NCI-H2081 (cell line): ENCODE measurements at places on chromosomes 2 and 18.

DNA sequence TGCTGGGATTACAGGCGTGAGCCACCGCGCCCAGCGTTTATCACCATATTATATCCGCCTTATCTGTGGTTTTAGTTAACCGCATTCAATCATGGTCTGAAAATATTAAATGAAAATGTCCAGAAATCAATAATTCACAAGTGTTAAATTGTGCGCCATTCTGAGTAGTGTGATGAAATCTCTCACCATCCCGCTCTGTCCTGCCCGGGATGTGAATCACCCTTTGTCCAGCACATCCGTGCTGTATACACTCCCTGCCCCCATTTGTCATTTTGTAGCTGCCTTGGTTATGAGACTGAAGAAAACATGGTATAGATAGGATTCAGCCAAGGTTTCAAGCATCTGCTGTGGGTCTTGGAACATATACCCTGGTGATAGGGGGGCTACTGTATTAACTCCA, 70.7 kb downstream of the TIMM21 start:
- DNase-seq, result no peak

DNA sequence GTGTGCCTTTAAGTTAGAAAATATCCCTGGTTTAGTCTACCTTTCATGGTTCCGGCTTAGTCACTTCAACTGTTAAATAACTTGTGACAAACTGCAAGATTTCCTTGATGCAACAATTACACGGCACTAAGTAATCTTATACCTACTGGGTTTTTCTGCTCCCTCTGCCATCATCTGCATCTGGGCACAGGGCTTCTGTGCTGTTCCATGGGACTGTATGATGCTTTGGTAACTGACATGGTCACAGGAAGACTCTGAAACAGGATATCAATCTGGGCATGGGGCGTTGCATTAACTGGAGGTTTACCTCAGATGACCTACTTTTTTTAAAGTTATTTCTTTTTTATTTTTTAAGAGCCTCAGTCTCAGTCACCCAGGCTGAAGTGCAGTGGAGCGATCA, 365.4 kb downstream of the SS18 start:
- DNase-seq, result no peak

- no peak for DNase-seq
Measured at GRCh38 chr2:136376211-136376610, 258.3 kb upstream of the CXCR4 start.

DNA sequence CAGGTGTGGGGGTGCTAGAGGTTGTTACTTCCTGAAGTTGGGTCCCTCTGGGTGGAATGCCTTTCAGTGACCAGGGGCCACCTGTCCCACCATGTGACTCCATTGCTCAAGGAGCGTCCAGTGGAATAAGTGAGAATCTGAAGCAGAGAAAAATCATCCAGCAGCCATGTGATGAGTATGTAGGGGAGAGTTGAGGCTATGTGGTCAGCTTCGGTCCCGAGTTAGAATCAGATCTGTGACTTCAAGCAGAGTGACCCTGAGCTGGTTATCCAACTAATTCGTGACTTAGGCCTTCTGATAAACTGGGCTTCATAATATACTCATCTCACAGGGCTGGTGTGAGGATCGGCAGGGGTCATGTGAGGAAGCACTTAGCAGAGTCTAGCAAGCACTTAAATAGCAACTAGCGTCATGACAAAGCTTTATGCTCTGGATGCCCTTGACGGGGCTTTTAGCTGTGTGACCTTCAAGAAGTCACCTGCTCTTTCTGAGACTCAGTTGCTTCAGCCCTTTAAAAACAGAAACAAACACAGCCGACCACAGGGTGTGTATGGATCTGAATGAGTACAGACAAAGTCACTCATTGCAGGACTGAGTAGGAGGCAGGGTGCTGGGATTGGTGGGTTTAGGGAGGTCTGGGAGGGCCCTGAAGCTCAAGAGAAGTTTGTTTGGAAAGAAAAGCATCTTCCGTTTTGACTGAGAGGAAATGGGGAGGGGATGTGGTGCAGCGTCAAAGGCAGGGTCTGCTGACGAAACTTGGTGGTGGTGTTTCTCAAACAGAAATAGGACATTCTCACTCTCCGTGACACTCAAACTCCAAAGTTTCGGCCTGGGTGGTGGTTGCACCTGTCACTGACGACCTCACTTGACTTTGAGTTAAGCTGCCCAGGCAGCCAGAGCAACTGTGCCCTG, 264.0 kb upstream of the CXCR4 start:
- DNase-seq, result no peak

- no peak for DNase-seq
Measured at GRCh38 chr2:53562407-53562806, 205.2 kb upstream of the CHAC2 start.

- no peak for DNase-seq
Measured at GRCh38 chr2:134281815-134282419, 28.0 kb downstream of the MGAT5 start.

GRCh38 chr2:174780191-174780840, 16.0 kb upstream of the CHRNA1 start:
- no peak for DNase-seq

GRCh38 chr2:138237667-138238384, 263.7 kb upstream of the SPOPL start:
- no peak for DNase-seq

DNA sequence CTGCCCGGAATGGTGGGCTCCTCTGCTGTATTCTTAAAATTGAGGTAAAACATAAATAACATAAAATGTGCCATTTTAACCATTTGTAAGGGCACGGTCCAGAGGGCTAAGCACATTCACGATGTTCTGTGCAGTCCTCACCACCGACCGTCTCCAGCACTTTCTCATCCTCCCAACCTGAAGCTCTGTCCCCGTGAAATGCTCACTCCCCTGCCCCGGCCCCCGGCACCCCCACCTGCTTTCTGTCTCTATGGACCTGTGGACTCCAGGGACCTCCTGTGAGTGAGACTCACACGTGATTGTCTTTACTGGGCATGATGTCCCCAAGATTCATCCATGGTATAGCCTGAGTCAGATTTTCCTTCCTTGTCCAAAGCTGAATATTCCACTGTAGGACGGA, 38.7 kb upstream of the CTDP1 start:
- no peak for DNase-seq

GRCh38 chr2:181958726-181959125, 26.9 kb upstream of the PPP1R1C start:
- no peak for DNase-seq

DNA sequence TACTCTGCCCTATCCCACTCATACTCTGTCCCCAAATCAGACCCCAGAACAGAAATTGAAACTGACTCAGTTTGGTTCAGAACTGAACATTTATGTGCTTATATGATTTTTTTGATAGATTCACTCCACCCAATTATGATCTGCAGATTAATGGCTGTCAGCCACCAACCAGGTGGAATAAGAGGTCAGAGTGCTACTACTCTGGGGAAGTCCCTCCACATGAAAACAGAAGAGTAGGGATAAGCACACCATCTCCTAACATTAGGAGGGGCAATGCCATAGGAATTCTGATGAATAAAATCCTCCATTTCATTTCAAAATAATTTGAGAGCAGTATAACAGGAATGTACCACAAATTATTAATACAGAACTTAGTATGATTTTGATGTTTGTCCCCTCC, 36.3 kb upstream of the UGP2 start:
- no peak for DNase-seq

GRCh38 chr2:23404426-23404825, 19.4 kb downstream of the KLHL29 start:
- DNase-seq, result peak; percentile 79

DNA sequence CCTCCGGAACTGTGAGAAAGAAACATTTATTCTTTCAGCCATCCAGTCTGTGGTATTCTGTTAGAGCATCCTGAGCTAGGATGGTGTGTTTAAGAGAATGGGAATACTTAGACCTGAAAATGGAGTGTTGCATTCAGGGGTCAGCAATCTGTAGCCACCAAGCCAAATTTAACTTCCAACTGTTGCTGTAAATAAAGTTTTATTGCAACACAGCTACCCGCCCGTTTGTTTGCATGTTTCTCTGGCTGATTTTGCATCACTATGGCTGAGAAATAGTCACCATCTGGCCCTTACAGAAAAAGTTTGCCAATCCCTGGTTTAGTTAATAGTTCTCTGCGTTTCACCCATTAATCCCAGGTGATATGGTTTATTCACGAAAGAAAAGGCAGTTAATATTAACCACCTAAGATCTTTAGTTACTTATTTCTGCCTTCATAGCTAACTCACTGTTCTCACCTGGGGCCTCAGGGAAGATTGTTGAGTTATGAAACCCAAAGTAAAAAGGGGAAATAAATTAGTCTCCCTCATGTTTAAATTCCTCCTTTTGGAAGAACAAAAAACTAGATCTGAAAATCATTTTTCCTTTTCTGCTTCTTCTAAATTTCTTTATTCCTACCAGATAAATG, 9.5 kb upstream of the CYS1 start:
- DNase-seq, result no peak

GRCh38 chr2:193476171-193476800, 1281.6 kb upstream of the TMEFF2 start:
- no peak for DNase-seq

DNA sequence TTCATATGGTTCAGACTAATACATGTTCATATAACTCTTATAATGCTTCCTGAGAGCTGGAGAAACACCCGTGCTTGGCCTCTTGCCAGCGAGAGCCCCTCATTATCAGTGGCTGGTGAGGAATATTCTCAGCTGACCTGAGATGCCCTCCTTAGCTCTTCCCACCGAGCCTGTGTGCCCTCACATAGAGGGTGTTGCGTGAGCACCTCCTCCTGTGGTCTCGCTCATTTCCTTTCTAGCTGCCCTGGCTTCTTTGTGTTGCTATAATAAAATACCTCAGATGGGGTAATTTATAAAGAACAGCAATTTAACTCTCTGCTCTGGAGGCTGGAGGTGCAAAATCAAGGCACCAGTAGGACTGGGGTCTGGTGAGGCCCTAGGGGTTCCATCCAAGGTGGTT, 80.5 kb upstream of the ALKAL2 start:
- no peak for DNase-seq

DNA sequence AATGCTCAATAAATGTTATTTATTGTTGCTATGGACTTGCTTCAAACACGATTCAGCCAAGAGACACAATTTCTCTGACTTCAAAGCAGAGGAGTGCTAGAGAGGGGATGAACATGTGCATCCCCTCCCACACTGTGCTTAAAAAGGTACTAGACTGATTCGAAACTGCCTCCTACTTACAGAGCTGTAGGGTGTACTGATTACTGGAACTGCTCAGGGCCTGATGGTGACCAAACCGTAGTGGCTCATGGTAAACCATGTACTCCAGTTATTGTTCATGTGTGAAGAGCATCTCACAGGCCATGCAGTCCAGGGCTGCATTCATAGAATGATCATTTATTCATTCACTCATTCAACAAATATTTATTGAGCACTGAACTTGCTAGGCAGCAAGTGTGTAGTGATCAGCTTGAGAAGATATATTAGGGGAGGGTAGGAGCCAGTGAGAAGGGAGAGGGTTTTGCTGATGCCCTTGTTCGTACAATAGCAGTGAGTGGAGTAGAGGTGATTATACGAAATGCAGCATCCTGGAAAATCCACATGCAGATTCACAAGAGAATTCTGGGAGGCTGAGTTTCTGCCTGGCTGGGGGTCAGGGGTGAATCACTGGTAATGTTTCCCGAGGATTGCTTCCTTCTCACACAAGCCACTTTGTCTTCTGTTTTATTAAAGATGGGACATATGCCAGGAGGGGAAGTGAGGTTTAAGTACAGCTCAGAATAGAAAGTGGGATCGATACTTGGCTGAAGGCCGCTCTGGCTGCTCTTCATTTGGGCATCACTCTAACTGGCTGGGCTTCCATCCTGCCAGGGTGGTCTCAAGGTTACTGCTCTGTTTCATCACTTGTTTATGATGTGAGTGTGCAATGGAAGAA, 245.4 kb downstream of the RAD51AP2 start:
- no peak for DNase-seq

- no peak for DNase-seq
Measured at GRCh38 chr18:10951631-10952544, 197.5 kb downstream of the PIEZO2 start.

GRCh38 chr18:59006461-59007067, 133.1 kb upstream of the SEC11C start:
- DNase-seq, result no peak

DNA sequence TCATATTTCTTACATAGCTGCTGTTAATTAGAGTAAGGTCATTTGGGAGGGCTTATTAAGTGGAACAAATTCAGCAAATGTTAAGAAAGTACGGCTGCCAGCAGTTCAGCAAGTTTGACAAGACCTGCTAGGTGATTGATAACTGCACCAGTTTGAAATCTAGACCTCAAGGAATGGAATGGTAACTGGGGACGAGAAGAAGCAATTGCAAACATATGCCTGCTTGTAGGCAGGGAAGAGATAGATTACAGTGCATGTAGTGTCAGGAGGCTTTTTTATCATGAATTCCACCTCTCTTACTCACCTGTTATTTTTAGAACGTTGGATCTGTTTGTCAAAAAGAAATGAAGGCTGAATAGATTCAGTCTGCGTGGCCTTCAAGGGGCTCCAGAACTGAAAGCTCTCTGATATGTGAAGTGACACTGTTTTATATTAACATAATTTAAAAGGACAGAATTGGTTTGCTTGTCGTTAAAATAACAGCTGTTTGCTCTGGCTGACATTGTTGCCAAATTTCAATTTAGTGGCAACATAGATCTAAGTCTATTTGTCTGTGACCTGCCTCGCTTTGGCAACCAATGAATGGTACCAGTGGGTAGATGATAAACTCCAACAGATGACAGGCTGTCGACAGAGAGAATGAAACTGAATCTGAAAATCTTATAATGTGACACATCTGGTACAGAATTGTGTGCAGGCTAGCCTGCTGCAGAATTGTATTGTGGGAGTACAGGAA, 199.3 kb downstream of the ZNF407 start:
- DNase-seq, result peak; percentile 84

DNA sequence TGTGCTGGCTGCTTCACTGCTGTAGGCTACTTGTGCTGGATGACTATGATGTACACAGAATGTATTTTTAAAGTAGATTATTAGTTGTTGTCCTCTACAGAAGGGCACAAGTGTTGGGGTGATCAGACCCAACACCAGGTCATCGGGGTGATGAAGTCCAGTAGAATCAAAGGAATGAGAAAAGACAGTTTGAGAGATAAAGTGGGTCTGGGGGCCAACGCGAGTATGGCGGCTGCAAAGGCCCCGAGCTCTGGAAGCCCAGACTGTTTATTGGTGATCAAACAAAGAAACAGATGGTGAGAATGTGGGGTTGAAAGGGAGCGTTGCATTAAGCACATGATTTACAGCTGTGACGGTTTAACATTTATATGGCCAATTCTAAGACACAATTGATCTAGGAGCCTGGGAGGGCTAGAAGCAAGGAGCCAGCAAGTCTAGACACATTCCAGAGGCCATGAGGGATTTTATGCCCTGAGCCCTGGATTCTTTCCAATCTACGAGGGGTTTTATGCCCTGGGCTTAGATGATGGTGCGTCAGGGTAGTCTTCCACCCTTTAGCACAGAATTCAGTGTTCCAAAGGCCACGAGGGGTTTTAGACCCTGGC, 153.5 kb downstream of the AGPS start:
- DNase-seq, result peak; percentile 17
